ENCODE measurements at places on chromosomes 6 and 20.
A peak's percentile ranks its signal among the peaks of the same experiment; 100 is the strongest.

- no peak for DNase-seq
Observed at GRCh38 chr6:121760745-121761144, 325.3 kb downstream of the GJA1 start.

DNA sequence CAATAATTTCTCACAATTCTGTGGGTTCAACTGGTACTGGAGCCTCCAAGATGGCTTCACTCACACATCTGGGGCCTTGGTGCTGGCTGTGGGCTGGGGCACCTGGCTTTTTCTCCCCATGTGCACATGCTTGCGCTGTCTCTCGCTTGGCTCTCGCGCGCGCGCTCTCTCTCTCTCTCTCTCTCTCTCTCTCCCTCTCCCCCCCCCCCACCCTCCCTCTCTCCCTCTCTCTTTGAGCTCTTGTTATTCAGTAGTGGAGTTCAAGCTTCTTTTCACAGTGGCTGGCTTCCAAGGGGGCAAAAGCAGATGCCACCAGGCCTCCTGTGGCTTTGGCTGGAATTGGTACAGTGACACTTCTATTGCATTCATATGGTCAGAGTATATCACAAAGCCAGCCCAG, 10.8 kb upstream of the TBCC start:
- no peak for DNase-seq

GRCh38 chr6:79796197-79796596, 151.2 kb downstream of the ELOVL4 start:
- no peak for DNase-seq

GRCh38 chr6:3868544-3868943, 19.4 kb downstream of the FAM50B start:
- no peak for DNase-seq

- DNase-seq = no peak
Observed at GRCh38 chr6:109762166-109762565, 71.1 kb downstream of the FIG4 start.

- no peak for DNase-seq
Observed at GRCh38 chr6:168181876-168182275, 102.9 kb upstream of the FRMD1 start.

DNA sequence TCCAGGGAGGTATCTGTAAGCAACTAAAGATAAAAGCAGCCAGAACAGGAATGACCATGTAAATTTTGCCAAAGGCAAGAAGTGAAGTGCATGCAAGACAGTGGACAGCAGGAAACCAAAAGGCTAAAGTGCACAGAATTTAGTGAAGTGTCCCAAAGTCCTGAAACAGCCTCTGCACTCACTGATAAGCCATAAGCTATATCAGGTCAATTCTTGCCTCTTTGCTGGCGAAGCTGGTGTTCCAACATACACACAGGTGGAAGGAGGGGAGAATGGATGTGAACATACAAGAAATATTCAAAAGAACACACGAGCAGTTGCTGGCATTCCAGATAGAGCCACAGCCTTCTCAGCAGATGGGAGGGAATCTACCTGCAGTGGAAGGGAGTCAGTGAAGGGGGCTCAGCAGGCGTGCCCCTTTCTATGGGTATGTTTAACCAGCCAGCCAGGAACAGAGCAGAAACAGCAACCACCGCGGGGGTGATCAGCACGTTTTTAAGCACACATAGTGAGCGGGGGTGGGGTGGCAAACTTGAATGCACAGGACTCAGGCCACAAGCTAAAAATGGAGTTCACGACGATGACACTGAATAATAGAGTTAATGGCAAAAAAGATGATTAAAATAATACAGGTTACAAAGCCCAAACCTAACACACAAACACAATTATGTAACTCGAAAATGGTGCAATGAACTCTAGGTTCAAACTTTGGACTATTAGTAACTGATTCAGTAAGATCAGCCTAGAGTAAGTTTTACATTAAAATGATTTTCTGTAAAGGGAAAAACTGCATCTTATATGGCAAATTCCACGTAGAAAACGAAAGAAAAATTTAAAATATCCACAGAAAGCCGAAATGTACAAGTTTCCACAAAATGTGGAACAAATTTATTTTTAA, 1.2 kb downstream of the ECI2 start:
- DNase-seq = no peak

- DNase-seq = peak; percentile 84
Observed at GRCh38 chr6:82072121-82072521, 175.4 kb downstream of the IBTK start.

- no peak for DNase-seq
Observed at GRCh38 chr6:13575377-13575775, 975 bp downstream of the SIRT5 start.

GRCh38 chr6:107437691-107438090, 21.7 kb downstream of the PDSS2 start:
- no peak for DNase-seq

GRCh38 chr6:15472621-15473020, 190.2 kb downstream of the DTNBP1 start:
- DNase-seq = no peak

GRCh38 chr20:8155229-8155628, 23.2 kb downstream of the PLCB1 start:
- no peak for DNase-seq

DNA sequence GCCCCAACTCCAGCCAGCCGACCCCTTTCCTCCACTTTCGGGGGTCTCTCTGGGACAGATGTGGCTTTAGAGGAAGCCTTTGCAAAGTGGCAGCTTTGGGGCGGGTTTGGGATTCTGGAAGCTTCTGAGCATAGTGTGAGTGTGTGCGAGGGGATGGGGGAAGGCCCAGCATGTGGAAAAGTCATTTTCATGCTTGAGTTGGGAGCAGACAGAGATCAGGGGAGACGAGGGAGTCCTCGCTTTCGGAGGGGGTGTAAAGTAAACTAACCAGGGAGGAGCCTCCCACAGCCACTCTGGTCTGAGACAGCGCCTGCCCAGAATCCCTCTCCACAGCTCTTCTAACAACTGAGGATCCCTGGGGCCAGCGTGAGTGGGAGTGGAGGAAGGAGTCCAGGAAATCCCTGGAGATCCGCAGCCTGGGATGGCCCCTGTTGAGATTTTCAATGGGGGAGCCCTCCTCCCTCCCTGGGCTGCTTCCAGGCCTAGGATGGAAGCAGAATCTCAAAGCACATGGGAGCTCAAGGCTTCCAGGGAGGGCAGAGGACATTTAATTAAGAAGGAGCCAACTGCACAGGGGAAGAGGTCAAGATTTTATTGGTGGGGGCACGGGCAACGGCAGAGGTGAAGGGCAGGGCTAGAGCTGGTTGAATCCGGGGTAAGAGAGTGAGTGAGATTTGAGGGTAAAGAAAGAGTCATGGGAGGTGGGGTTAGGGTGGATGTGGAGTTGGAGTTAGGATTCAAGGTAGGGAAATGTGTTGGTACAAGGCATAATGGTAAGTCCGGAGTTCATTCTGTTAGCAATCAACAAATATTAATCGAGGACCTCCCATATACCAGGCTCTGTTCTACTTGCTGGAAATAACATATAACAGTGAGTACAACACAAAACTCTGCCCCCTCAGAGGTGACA, 102.3 kb upstream of the FOXP4 start:
- no peak for DNase-seq

GRCh38 chr6:84872996-84873723, 108.8 kb upstream of the TBX18 start:
- no peak for DNase-seq

GRCh38 chr20:61694682-61695081, 371.0 kb downstream of the TAF4 start:
- no peak for DNase-seq

DNA sequence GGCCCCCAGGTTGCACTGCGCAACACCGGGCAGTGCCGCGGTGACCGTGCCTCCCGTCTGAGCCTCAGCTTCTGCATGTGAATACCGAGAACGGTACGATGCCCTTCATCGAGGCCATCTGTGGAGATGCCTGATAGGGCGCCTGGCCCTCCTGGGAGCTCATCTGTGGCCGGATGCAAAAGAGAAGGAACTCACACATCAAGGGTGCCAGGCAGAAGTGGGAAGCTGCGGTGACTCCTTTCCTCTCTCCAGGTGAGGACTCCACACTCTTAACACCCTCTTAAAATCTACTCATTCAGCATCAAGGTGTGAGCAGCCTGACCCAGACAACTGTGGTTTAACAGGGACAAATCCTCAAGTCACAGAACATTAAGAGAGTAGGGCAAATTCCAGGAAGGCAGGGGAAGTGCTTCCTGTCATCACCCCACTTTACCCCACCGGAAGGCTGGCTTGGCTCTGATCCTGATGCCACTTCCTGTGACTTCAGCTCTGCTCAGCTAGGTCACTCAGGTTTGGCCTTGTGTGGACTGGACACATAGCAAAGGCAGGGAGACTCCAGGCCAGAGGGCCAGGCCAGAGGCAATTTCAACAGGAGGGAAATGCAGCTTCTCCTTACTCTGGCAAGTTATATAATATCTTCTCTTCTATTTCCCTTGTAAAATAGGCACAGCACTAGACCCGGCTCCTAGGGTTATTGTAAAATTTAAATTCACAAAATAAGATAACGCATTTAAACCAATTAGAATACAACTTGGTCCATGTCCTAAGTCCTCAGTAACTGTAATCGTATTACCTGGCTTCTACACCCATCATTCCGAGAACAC, 69.4 kb downstream of the CPNE5 start:
- no peak for DNase-seq

GRCh38 chr20:51434580-51435247, 107.8 kb downstream of the NFATC2 start:
- DNase-seq = no peak
